ENCODE measurements at places on chromosomes 6 and 20.
A peak's percentile ranks its signal among the peaks of the same experiment; 100 is the strongest.

- DNase-seq, result no peak
These were observed 5.8 kb upstream of the SSTR4 start for GRCh38 chr20:23029324-23029723.

DNA sequence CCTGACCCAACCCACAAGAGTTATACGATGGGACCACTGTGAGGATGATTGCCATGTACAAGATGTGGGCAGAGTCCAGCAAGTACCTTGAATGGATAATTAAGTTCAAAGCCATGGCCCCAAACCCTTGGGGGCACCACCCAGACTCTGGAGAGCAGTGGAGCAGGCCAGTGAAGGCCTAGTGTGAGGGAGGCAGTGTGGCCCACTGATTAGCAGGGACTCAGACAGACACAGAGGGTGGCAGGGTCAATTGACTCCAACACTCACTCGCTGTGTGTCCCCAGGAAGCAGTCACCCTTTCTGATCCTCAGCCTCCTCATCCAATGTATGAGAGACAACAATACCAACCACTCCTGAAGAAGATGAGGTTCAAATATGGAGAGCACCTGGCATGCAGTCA is 1.7 kb upstream of the BPIFA1 start:
- DNase-seq, result no peak

DNA sequence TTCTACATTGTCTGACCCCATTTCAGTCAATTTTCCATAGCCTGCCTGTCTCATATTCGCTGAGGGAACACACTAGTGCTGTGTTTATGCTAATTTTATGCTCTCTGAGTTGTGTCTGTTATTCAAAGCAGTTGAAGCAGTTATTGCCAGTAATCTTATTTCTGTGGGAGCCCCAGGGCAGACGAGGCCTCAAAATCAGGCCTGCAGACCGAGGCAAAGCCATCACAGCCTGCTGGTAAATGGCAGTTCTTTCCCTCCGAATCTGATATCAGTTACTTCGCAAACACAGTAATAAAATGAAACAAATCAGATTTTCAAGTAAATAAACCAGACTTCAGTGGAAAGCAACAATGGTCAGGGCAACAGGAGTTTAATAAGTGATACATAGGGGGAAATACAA is 508.4 kb downstream of the PKHD1 start:
- no peak for DNase-seq

- peak; percentile 80 for DNase-seq
These were observed 108.2 kb upstream of the GMDS start for GRCh38 chr6:2353412-2354137.

DNA sequence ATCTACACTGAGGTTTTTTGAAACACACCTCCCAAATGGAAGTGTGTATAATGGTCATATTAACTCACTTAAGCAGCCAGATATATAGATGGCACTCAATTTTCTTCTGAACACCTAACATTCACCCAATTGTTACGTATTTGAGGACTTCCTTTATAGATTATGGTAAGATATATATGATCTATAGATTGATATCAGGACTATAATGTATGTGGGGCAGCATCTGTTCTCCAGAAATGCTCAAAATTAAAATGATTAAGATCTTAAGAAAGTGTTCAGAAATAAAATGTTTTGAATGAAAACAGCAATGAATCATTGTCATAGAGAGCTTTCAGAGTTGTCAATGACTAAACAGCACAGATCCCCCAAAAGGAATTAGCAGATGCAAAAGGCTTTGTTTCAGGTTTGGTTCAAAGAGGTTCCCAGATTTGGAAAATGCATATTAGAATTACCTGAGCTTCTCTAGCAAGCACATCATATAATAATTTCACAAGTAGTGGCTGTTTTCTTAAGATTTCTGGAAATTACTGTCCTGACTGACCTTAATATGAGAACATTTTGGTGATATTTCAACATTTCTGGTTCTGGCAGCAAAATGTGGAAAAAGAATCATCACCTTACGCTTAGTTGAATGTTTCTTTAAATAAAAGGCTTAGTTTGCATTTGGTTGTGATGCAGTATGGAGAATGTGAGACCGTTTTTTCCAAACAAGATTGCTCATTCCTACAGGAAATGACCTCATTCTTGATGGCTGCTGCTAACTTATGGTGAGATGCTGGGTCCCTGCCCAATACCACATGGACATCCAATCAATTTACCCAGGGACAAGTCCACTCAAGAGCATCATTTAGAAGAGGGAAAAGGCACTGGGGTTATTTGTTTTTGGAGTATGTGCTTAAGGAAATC is 31.5 kb downstream of the TRAF3IP2 start:
- DNase-seq, result peak; percentile 94

DNA sequence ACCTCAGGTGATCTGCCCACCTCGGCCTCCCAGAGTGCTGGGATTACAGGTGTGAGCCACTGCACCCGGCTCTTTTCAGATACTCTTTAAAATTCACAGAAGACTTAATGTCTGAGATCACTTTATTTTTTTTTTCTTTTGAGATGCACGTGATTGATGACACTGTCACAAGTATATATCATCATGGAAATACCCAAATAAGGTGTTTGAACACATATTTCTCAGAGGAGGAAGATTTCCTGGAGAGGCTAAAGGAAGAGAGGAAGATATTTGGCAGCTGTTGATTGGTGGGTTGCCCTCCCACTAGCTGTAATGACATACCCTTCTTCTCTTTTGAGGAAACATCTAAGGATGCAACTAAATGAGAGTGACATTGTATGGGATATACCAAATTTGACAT is 225.9 kb upstream of the CITED2 start:
- no peak for DNase-seq

GRCh38 chr20:6680854-6681253 is 86.6 kb upstream of the BMP2 start:
- DNase-seq, result no peak

DNA sequence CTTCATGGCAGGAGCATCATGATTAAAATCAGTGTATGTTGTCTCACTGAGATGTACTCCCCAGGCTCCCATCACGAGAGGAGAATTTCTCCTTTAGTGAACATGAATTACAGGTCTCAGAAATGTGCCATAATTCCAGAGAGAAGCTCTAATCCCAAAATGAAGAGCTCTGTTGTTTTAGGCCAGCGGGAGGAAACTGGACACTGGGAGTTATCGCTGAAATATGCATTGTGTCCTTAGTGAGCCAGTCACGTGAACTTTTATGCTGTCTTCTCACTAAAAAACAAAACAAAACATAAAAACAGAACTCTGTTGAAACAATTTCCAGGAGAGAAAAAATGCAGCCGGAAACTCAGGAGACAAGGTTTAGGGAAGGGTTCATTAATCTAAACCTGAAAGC is 315.7 kb upstream of the NT5E start:
- DNase-seq, result no peak

DNA sequence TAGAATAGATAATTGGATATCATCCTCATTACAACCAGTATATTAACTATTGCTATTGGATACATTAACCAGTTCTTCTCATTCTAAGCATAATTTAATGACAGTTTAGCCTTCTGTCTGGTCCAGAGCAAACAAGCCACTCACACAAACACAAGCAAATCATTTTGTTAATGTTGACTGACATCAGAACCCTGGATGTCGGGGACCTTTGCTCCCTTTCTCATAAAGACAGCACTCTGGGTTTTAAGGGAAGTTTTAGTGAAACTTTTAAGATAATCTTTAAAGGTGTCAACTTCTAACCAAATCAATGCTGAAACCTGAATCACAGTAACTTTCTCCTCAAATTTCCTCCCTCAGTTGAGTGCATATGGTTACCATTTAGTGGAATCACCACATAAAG is 113.9 kb downstream of the PTPRK start:
- DNase-seq, result no peak

DNA sequence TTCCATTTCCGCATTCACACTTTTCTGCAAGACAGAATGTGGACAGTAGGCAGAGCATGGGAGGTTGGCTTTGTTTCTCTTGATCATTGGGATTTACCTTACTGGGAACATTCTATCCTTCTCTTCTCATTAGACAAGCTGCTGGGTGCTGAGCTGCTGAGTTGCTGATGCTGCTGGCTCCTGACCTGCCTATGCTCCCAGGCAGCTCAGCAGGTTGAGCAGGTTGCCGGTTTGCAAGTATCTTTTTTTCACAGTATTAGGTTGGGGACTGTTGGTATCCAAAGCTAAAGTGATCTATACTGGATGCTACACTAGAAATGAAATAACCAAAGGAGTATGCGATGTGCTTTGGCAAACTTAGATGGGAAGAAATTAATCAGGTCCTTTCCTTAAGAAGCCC is 23.7 kb upstream of the ADGRF4 start:
- no peak for DNase-seq

DNA sequence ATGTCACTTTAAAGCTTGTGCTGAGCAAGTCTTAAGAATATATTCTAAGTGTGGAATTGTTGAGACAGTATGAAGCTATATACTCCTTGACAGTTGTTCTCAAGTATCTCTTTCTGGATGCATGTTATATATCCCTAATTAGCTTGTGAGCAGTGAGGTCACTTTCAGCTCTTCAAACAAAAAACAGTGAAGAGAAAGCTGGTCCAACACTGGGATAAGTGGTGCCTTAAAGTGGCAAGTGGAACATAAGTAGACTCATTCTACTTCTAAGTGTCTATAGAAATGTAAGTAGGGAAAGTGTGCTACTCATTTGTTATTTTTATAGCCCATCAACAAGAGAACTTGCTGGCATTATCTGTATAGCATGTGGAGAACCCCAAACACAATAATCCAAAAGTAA is 133.1 kb upstream of the BACH2 start:
- DNase-seq, result peak; percentile 30

DNA sequence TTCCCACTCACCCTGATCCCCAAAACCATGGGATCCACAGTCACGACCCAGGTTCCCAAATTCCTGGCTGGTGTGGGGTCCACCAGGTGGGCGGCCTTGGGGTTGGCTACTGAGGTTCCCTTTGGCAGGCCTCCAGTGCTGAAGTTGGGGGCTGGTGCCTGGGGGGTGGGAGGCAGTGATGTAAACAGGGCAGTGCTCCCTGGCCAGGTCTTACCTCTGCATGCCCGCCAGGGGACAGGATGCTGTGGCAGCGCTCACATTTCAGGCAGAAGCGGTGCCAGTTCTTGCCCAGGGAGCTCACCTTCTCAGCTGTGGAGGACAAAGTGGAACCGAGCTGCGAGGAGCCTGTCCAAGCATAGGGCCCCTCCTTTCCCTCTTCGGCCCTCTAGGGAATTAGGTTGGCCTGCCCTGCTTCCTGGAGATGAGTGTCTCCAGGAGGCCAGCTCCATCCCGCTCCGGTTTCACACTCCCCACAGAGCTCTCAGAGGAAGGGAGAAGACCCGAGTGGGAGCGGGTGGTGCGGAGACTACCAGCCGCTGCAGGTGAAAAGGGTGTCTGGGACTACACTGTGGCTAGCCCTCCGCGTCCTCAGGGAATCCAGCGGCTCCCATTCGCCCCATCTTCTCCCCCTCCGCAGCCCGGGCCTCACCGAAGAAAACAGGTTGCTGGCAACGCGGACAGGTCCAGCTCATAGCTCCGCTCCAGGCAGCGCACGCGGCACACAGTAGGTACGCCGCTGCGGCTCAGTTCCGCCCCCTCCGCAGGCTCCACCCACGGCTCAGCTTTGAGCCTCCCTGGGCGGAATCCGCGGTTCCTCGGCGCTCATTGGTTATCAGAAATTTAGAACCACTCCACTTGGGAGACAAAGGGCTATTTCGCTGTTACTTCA is at the start of gene CRIP3:
TSS of gene CRIP3 (minus strand) at position 726 of the 889 bp plus-strand sequence. CDS start at position 692, 34 bp downstream.
- DNase-seq, result no peak

- DNase-seq, result peak; percentile 4
These were observed 43.6 kb downstream of the SOBP start for GRCh38 chr6:107533415-107534059.

DNA sequence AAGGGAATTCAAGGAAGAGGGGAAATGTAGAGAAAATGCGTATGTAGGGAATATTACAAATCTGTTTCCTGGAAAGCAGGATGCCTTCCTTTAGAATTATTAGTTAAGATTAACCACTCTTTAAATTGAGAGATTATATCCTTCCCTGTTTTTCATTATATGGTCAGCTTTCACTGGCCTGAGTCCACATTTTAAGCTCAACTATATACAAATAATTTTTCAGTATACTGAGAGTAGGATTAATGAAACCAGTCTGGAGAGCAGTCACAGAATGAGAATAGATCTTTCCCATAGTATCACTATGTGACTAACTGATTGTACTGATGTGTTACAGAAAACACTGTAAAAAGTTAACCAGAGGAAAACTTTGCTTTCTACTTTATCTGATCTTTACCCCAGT is 306.3 kb downstream of the LAMA2 start:
- no peak for DNase-seq

DNA sequence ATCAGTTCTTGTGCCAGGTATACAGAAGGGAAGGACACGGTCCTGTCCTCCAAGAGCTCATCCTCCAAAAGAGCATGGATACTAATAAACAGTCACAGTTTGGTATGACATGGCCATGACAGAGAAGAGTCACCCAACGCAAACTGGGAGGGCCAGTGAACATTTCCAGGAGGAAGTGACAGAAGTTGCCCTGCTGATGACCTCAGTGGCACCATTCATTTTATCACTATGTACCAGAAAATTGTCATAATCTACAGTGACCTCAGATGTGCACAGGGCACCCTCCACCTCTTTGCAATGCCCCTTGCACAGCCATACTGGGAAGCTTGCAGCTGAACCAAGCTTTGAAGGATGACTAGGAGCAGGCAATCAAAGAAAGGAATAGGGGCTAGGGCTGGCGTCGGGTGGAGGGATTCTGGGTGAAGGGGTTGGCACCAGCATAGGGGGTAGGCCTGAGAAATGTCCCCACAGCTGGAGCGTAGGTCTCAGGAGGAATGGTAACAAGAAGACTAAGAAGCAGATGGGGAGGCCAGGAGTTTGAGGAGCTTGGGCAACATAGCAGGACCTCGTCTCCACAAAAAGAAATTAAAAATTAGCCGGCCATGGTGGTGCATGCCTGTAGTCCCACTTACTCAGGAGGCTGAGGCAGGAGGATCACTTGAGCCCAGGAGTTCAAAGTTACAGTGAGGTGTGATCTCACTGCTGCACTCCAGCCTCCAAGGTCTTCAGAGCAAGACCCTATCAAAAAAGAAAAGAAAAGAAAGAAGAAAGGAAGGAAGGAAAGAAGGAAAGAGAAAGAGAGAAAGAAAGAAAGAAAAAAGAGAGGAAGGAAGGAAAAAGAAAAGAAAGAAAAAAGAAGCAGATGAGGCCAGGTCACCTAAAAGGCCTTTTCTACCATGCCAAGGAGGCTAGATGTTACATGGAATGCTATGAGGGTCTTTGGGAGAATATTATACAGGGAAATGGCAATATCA is 65.3 kb upstream of the SNX9 start:
- DNase-seq, result no peak

- DNase-seq, result peak; percentile 99
These were observed 156.2 kb downstream of the THBS2 start for GRCh38 chr6:169097381-169097959.

All from astrocyte of the spinal cord (primary cell).